Lung microvascular endothelial cell (primary cell): ENCODE measurements at places on chromosomes 16 and 17. TPM values are rescaled to one million over a fixed set of nuclear protein-coding genes. Genes with fewer than 3 reads are reported as not detected.
A peak's percentile ranks its signal among the peaks of the same experiment; 100 is the strongest.

- DNase-seq, result no peak
Measured at GRCh38 chr16:374616-374926, 4.2 kb upstream of the MRPL28 start.

DNA sequence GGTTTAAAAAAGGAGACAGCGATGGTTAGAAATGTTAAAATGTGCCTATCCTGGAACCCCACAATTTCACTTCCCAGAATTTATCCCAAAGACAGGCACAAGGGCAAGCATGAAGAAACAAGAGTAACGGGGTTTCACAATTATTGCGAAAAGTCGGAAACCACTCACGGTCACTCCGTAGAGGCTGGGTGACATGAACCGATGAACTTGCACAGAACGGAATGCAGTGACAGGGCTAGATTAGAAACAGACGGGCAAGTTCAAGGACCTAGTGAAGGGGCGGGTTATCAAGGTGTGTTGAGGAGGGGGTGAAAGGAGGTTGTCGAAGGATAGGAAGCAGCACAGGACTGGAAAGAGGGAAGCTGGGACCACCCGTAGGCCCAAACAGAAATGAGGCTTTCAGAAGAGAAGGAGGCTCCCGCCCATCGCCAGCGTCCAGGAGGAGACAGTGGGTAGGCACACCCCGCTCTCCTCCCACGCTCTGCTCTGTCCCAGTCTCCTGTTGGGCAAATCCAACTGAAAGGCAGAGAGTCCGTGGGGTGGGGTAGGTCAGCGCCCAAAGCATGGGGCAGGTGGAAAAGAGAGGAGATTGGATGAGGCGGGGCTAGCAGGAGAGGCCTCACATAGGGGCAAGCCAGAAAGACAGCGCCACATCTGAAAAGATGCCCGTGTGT lies 47.4 kb upstream of the JPH3 start:
- no peak for DNase-seq

DNA sequence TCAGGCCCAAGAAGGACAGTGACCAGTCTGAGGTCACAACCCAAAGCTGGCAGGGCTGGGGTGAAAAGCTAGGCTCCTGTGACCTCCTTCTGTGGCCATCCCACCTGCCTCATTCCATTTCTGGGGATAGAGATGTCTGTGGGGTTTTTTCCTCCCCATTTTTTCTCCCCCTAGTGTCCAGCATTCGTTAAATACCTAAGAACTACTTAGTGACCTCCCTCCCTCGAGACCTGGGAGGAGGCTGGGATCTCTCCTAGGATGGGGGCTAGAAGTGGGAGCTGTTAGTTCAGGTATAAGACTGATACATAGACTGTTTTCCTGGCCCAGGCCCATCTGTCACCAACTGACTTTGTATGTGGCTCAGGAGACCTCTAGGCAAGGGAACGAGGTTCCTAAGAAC lies 20.5 kb upstream of the STAC2 start:
- DNase-seq, result no peak

DNA sequence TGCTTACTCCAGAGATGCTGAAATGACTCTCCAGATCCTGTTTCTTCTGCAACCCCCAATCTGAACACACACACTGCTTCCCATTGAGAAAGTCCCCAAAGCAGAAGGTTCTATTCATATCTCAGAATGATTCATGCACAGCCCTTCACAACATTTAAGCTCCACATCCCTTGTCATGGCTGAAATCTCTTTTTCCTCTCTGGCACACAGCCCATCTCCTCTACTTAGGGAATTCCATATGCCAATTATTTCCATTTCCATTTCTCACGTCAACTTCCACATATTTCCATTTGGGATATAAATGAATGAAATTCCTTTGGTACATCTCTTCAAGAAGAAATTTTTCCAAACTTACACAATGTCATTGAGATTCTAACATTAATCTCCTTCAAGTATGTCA lies 119.6 kb downstream of the CDH11 start:
- peak; percentile 55 for DNase-seq

DNA sequence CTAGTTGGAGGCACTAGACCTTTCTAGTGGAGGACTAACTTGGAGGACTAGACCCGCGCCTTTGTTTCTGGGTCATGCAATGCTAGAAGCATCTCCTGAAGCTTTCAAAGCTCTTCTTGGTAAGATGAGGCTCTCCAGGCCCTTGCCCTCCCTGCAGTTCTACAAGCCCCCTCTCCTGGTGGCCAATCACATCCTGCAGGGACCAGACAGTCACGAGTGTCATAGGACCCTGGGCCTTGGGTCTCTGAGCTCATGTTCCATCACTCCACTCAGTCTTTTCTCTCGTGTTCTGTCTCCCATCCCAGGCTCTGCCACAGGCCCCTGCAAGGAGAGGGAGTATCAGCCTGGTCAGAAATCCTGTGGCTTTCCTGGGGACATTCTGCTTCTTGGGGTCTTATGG lies 119.6 kb downstream of the CYLD start:
- no peak for DNase-seq

DNA sequence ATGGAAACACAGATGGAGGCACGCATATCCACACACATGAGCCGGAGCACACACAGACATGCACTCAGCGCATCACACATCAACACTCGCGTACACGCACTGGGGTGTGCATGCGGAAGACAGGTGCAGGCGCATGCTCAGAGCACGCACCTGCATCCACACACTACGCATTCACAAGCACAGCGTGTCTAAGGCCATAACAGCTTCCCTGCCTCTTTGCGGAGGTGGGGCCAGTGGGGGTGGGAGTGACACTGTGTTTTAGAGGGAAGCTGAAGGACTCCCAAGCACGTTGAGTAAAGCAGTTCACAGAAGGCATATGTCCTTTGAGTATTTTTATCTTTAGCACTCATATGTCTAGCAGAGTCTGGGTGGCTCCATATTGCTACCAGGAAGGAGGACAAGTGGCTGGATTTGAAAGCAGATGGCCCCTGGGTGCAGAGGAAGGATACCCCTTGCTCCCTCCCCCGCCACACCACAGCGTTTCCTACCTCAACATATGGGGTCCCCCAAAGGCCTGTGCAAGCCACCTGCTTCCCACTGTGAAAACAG lies 68.6 kb upstream of the TOB1 start:
- no peak for DNase-seq

DNA sequence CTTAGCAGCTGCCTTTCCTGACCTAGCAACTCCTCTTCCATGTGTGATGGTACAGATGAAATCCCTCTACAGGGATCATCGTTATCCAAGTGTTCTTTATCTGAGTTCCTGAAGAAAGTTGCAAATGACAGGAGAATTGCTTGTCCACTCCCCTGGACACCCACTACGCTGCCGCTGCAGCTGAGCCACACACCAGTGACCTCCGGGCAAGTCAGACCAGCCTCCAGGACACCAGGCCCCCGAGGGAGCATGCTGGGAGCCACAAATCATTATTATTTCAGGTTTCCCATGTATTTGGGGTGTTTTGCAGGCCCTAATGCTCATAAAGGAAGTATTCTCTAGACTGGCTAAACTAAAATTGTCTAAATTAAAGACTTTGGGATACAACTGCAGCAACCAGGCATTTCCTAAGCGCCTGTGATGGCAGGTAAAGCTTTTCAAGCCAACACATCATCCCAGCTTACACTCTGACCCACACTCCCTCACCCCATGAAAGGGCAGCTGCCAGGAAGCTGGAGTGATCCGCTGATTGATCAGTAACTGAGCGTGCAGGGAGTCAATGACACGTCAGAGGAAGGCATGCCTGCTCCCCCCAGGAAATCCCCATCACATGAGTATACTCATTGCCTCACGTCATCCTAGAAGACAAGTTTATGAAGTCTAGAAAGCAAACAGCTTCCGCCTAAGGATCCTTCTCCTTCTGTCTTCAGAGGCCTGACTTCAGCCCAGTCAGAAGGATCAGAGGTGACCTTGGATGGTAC lies 14.4 kb downstream of the FA2H start:
- DNase-seq, result no peak

NPIPA5 gene
- total RNA-seq, result 0.44 and 0.99 TPM in 2 replicates

DNA sequence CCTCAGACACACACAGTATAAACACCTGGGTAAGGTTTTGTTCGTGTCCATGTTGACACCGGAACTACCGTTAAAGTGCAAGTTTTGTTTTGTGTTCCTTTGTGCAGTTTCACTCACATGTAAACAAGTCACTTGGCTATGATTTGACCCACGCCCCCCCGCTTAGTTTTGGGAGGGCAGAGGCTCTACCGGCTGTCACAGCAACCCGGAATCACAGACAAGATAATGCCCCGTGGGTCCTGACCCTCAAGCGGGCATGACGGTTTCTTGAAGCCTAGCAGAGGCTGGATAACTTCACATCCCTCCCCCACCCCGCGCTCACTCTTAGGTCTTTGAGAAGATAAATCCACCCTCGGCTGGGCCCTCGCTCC lies 1.7 kb downstream of the RASD1 start:
- no peak for DNase-seq

- DNase-seq, result peak; percentile 47
Measured at GRCh38 chr16:20871941-20872815, 28.0 kb downstream of the DCUN1D3 start.

PTGES3L gene
- total RNA-seq, result under 0.01 and 0.20 TPM in 2 replicates

DNA sequence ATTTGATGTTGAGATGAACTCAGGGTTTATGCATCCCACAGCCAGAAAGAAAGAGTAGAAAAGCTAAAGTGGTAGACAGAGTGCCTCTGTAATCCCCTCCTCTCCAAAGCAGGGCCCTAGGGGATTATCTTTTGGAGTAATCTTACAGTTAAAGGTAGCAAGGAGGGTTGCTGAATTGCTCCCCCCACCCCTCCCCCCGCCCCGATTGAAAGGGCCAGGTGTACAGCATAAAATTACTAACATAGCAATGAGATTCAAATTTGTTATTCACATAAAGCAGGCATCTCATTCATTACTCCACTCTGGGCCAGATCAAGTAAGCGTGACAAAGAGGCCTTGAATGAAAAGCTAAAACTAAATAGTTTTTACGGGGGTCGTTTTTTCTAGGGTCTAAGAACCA lies 72.7 kb downstream of the STH start:
- no peak for DNase-seq

CSH2 gene
- total RNA-seq, result not detected in 2 replicates

CACNG1 gene
- total RNA-seq, result not detected in 2 replicates

TMC7 gene
- total RNA-seq, result 2.8 and 3.6 TPM in 2 replicates

ASPHD1 gene
- 0.20 and 0.22 TPM in 2 replicates for total RNA-seq

SOST gene
- not detected in 2 replicates for total RNA-seq

- DNase-seq, result no peak
Measured at GRCh38 chr17:72249441-72249840, 128.6 kb downstream of the SOX9 start.

GLTPD2 gene
- total RNA-seq, result not detected in 2 replicates
